IPS DF 19.7 (cell line): ENCODE measurements at places on chromosomes 5 and 9.

DNA sequence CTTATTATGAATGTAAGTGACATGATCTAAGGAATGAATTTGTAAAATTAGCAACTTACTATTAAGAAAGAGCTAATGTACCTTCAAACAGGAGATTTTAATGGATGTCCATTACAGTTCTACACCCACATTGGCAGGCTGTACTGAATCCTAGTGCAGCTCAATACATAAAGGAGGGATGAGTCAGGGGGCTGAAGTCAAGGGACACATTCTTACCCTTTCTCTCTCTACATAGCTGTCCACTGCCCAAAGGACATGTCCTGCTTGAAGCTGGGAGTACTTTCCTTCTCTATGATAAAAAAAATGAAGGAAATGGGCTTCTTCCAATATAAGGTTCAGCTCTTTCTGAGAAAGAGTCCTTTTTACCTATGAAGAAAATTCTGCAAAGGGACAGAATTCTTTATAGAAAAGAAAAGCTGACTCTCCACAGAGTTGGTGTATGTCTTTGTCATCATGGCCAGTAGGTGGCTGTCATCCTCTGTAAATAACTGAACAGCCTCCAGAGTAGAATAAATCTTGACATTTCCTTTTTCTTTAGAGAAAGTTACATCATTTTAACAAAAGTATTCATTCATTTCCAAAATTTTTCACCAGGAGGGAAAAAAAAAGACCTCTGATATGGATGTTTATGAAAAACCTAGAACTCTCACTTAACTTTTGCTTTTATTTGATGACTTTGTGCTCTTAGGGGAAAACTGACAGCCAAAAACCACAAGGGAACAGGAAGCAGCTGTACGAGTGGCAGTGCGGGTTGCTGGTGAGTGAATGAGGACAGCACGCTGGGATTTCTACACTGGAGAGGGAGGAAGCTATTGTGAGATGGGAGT, 13.1 kb upstream of the IFNA14 start:
- no peak for DNase-seq

DNA sequence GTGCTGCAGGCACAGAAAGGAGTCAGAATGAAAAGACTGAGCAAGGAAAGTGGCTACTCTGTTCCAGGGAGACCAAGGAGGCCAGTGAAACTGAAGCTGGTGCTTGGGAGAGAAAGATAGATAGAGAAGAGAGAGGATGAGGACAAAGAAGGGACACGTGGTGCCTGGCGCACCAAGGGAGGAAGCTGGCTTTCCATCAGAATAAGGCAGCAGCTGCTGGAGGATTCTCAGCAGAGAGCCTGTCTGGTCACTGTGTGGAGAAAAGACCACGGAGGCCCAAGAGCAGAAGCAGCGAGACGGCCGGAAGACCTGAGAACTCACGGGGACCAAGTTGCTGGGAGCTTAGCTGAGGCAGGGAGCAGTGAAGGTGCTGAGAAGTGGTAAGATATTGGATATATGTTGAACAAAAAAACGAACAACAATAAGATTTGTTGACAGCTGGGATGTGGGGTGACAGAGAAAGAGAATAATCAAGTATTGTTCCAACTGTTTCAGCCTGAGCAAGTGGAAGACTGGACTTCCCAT, 116.1 kb downstream of the SEMA5A start:
- DNase-seq: no peak

DNA sequence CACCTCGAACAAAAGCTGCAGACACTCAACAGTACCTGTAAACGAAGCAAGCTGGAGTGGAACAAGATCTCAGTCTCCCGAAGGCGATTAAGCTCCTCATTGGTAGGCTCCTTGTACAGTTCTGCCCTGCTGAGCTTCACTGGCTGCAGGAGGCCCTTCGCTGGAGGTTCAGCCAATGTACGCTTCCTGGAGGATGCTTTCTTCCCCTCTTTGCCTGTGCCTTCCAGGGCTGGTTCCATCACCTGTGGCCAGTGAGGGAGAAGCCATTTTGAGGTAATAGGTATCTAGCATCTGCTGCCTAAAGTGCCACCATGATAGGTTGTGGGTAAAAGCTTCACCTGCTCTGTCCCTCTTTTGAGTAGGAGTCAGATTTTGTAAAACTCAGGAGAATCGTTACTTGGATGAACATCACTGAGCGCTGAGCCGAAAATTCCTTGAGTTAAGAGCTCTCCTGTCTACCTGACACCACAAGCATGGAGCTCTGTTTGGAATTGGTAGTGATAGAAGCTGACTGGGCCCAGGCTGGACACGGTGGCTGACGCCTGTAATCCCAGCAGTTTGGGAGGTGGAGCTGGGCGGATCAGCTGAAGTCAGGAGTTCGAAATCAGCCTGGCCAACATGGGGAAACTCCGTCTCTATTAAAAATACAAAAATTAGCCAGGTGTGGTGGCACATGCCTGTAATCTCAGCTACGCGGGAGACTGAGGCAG, 1.4 kb downstream of the NOL6 start:
- no peak for DNase-seq

DNA sequence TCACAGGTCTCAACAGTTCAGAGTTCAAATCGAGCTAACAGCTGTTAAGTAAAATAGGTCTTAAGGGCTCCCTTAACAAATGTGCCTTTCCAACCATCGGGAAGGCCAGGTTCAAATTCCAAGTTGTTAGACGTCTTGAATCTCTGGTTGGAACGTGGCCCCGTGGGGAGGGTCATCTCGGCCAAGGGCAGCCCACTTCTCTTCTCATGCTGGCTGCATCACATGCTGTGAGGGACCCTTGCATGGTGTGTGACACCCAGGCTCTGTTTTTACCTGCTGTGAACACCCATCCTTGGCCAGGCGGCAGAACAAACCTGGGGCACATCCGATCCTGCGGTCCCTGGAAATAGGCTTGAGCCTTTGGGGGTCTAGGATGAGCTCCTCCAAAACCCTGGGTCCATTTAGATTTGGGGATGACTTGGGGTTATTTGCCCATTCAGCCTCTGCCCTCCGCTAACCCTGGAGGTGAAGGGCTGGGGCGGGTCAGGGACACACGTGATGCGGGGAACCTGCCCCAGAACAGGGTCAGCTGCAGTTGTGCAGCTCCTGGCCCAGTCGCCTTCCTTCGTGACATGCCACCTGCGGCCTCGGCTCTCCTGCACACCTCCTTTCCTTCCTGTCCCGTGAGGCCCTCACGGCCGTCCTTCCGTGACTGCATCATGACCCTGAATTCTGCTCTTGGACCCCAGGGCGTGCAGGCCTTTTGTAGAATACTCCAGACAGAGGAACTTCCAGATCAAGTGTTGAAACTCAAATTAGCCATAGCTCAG, 45.9 kb downstream of the BOD1 start:
- DNase-seq: no peak

DNA sequence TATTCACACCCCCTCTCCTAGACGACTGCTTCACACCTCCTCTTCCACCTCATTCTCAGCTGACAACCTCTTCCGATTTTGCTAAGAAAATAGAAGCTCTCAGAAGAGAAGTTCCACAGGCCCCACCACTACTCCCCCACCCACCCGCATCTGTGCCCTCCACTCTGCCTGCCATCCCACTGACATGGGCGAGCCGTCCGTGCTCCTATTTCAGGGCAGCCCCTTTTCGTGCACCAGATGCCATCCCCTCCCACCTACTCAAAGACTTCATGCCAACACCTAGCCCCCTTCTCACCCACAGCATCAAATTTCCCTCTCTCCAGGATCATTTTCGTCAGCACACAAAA, 34.6 kb upstream of the JADE2 start:
- no peak for DNase-seq

GRCh38 chr5:161009194-161009593, 157.2 kb upstream of the ATP10B start:
- DNase-seq: no peak

GRCh38 chr5:108380531-108381349, 1.2 kb downstream of the FBXL17 start:
- DNase-seq: no peak

DNA sequence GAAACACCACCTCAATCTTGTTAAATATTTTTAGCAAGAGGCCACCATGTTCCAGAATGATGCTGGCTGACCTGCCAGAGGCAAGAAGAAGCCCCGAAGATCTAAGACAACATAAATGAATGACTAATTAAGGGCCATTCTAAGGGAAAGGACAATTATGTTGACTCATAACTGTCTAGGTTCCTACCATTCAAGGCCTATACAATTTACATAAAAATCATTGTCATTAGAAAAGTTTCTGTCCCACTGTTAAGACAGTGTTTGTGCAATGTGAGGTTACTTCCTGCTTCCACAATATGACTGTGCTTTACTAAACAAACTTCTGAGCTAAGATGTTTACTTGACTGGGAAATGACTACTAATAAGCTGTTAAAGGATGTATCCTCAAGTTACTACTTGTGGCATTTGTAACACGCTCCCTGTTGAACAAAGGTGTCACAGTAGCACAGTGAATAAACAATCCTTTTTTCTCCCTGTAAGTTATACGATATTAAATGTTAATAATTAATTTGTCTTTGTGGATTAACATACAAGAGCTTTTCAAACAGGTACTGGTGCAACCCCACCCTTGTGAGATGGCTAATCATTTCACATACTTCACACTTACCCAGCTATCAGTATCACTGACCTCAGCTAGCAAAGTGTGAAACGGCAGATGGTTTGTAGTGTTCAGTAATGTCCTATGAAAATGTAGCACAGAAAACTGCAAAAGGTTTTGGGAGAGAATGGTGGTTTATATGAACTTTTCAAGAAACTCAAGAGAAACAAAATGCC, 195.8 kb downstream of the EFNA5 start:
- DNase-seq: no peak

GRCh38 chr9:14956208-14956607, 46.0 kb upstream of the FREM1 start:
- DNase-seq: no peak

DNA sequence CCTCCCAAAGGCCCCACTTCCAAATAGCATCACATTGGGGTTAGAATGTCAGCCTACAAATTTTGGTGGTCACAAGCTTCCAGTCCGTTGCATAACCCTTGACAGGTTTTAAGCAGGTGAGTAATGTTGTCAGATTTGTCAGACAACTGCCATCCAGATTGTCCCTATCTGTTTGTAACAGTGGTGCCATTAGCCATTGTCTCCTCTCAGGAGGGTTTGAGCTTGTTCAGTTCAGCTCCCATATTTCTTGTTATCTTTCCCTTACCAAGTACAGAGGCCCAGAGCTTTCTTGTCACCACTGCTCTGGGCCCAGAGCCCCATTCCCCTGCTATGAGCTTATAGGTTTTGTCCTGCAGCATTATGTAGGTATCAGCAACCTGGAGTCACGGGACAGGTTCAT, 14.8 kb upstream of the GSN start:
- DNase-seq: no peak
